Suprapubic skin (tissue), 4 donors: ENCODE measurements at places on chromosomes 7 and 10. TPM values are rescaled to one million over a fixed set of nuclear protein-coding genes. Genes with fewer than 3 reads are reported as not detected.

The HMX2 gene
- total RNA-seq: not detected

The BICC1 gene
- 3.7 TPM for total RNA-seq

The RPEL1 gene
- not detected for total RNA-seq

The LIPF gene
- total RNA-seq: not detected

The ADCY1 gene
- 0.25 TPM for total RNA-seq

The SHTN1 gene
- total RNA-seq: 22.3 TPM

The TRPV5 gene
- not detected for total RNA-seq

The C10orf53 gene
- total RNA-seq: not detected

The AZGP1 gene
- 1,010 TPM for total RNA-seq

The IL2RA gene
- total RNA-seq: 0.21 TPM

The EMX2 gene
- total RNA-seq: 3.0 TPM

The OR2A1 gene
- not detected for total RNA-seq

The TBXAS1 gene
- total RNA-seq: 1.4 TPM

The DYNC1I1 gene
- 5.1 TPM for total RNA-seq

The TMEM139 gene
- 11.0 TPM for total RNA-seq

The EEPD1 gene
- 11.7 TPM for total RNA-seq

The GIMAP6 gene
- 16.3 TPM for total RNA-seq

The PHKG1 gene
- 0.64 TPM for total RNA-seq

The ITIH5 gene
- 11.3 TPM for total RNA-seq
